ENCODE measurements at places on chromosomes 4 and X.
A peak's percentile ranks its signal among the peaks of the same experiment; 100 is the strongest.

DNA sequence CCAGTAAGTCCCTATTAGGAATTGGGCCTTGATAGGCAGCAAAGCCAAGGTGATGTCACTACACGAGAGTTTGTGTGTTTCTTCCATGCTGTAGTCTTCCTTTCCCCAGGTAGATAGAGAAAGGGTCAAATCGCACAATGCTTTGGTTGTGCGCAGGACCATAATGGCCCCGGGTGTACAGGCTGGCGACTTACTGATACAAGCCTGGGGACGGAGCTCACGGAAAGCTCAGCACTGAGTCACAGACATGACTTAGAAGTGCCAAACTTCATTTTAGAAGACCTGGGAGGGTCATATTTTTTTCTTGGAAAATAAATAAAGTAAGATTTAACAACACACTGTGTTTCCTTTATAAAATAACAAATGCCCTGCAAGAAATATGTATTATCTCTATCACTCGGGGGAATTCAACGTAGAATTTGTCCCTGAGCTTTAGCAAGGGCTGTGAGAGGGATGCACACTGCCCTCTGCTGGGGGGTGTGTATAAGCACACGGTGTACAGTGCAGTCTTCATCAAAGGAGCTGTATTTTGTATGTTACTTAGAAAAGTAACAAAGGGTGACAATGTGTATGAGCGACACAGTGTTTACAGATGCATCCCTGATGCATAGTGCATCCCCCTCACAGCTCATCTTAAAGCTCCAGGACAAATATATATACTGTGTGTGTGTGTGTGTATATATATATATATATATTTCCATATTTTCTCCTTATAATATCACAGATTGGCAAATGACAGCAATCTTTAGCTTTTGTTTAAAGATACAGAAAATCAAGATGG, 254.5 kb upstream of the VEGFC start:
- DNase-seq = peak; percentile 27

DNA sequence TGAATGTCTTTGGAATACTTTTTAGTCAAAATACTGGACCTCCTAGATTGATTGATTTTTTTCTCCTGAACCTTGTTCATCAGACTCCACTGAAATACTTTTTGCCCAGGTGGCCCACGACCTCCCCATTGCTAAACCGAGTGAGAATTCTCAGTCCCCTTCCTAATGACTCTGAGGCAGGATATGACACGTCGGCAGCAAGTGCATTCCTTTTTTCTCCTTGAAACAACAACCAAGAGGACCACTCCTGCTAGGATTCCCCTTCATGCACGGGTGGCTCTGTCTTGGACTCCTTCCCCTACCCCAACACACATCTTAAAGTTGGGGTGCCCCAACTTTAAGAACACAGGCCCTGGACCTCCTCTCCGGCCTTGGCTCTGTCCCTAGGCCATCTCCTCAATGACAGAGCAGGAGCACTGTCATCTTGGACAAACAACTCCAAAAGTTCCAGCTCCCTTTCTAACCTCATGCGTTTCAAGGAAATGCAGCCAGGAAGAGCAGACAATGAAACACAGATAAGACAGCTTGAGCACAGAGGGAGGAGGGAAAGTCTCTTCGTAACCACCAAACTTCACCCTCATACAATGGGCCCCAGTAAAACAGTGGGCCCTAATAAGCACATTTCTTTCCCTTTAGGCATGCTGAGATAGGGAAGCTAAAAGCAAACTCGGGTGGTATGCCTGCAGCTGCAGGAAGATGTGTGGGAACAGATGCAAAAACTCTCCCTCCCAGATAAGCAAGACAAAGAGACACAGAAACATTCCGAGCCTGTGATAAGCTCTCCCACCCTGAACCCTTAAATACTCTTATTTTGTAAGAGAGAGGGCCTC, 33.9 kb downstream of the ZBTB49 start:
- DNase-seq = no peak

DNA sequence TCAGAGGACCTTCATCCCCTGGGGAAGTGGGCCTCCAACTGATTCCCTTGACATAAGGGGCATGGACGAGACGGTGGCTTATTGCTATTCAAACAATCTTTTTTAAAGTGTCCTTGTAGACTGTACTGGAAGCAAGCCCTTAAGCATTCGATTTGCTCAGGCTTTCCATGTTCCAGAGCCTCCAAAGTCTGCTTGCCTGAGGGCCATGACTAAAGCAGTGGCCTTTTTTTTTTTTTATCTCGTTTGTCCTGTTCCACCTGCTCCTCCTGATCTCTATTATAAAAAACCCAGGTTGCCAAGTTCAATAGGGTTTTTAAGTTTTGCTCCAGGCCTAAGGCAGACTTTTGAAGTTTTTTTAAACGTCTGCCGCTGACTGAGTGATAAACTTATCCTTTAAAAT, 103.7 kb upstream of the AADAT start:
- DNase-seq = no peak

DNA sequence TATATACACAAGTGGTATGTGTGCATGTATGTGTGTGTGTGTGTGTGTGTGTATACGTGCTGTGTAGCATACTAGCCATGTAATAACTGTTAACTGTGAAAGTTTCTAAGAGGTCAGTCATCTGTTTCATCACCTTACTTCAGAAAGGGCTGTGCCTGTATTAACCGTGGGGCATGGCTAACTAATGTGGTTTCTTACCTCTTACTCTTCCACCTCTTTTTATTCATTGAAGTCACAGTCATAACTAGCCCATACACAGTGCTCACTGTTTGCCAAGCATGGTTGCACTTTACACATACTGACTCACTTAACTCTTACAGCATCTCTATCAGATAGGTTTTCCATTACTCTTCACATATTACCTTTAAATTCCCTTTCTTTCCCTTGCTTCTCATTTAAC, 23.7 kb upstream of the LRAT start:
- no peak for DNase-seq

DNA sequence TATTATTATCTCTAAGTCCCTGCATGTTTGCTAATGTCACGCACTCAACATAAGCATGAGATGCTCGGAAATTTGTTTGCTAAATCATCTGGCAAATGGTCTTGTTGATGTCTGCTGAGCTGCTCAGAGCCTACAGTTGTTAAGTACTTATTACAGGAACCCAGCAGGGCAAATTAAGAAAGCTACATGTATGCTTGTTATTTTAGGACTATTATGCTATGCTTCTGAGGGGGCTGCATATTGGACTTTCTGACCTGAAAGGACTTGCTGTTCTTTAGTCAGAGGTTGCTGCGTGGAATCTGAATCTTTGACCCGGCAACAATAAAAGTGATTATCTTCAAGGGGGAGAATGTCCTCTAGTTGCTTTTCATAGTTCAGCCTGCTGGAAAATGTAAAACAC, 36.3 kb upstream of the TENM3 start:
- DNase-seq = no peak

DNA sequence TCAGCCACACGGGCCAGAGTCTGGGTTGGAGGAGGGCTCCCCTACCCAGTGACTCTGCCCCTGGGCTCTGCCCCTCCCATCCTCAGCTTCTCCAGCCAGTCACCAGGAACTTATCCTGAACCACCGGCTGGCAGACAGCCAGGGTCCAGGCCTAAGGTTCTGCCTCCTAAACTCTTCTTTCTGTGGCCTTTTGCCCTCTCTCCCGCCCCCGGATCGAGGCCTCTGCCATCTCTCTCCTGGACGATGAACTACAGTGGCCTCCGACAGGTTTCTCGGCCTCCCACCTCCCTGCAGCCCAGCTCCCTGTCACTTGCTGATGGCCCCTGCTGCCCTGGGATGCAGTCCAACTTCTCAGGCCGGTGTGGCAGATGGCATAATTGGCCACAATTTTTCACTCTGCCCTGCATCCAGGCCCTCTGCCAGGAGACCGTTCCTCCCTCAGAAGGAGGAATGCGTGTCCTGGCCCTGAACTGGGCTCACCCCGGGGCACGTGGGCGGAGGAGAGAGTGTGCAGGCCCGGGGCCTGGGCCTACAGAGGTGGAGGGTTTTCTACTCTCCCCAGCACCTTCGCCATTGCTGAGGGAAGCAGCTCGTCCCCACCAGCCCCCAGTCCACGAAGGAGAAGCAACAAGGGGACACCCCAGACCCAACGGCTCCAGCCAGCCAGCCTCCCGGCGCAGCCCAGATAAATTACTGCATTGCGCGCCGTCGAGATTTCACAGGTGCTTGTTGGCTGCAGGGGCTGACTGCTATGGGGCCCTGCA, 81.9 kb upstream of the LRPAP1 start:
- DNase-seq = no peak

DNA sequence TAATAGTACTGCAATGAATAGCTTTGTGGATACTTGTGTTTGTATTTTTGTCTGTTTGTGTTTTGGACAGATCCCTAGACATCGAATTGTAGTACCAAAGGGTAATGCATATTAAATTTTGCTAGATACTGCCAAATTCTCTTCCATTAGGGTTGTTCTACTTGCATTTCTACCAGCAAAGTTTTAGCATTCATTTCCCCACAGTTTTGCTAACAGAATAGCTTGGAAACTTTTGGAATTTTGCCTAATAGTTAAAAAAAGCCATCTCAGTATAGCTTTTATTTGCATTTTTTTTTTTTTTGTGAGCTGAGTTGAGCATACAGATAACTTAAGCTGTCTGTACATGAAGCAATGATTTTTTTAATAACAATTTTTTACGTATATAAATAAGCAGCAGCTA, 1084.9 kb downstream of the ADGRL3 start:
- DNase-seq = no peak

GRCh38 chrX:102650903-102651241, 411 bp upstream of the GPRASP1 start:
- no peak for DNase-seq

GRCh38 chr4:124943145-124943889, 230.8 kb upstream of the ANKRD50 start:
- no peak for DNase-seq

DNA sequence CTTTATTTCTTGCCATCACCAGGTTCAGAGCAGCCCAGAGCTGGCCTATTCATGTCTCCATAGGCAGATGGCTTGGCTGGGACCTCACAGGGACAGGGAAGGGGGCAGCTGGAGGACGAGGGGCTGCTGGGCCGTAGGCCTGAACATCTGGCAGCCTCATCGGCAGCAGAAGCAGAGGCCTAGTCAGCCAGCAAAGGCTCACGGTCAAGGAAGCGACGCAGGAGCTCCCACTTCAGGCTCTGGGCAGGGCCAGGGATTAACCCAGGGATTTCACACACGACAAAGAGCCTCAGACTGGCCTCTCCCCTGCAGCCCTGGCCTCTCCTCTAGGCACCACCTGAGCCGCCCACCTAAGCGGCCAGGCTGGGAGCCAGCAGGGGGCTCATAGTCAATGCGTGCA, 46.0 kb upstream of the MAN2B2 start:
- no peak for DNase-seq

GRCh38 chr4:25028851-25029250, 1.9 kb downstream of the LGI2 start:
- no peak for DNase-seq

DNA sequence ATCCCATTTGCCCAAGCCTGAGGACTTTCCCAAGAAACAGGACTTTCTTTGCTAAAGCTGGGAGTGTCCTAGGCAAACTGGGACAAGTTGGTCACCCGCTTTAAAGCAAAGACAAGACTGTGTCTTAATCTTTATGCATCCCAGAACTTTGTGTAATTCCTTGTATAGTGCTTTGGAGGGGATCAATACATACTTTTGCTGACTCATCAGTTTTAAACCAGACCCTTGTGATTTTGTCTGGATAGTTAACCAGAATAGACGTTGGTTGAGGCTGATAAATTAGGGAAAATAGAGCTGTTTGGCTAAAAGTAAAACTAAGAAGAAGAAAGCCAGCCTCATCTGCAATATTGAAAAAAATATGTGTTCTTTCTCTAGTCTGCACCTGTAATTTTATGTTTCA, 82.8 kb downstream of the IL1RAPL1 start:
- DNase-seq = no peak

GRCh38 chr4:129327637-129328036, 231.7 kb downstream of the C4orf33 start:
- DNase-seq = no peak

- DNase-seq = no peak
These were observed at the start of gene ITIH6 for GRCh38 chrX:54798137-54798536. TSS of gene ITIH6 (minus strand) at chrX:54798255. CDS start at chrX:54798210, 45 bp downstream.

GRCh38 chr4:3046162-3046561, 28.2 kb downstream of the HTT-AS start:
- no peak for DNase-seq

DNA sequence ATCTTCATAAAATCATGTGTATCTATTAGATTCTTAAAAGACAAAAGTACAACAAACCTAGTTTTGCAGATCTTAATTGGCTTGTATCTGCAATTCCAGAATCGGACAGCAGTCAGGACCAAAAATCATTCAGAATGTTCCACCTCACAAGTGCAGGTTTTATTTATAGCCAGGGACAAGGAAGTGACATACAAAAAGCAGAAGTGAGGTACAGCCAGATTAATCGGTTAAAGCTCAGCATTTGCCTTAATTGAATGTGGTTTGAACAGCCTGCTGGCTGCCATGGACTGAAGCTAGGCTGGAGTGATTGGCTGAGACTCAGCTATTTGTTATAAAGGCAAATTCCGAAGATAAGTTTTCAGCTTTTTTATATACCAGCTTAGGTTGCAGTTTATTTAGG, 932.6 kb downstream of the C4orf33 start:
- no peak for DNase-seq

DNA sequence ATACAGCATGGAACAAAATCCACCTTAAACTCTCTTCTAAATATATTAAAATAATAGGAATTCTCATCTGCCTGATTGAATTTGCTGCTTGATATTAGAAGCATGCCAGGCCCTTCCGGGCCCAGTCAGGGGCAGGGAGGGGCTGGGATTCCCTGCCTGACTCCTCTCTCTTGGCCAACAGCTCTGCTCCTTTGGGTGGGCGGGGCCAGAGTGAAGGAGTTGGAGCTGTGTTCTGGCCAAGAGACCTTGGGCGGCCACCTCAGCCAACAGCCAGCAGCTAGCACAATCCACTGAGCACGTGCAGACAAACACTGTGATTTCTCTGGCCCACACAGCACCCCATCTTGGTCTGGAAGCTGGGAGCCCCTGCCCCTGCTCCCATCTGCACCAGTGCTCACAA, 140.3 kb downstream of the PJA1 start:
- DNase-seq = no peak

DNA sequence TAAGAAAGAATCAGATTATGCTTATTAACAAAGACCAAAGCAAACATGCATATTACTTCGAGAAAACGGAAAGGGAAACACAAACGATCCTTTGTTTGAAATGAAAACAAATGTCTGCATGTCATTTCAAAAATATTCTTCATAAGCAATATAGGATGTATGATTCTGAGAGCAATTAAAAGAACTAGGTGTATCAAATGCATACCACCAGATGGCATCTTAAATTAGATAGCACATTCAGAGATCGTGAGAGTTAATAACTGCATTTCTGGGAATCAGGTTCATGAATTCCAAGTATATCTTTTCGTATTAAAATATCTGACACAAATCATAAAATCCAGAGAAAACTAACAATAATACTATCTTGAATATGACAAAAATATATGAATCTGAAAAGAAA, 159.5 kb downstream of the PPP3CA start:
- no peak for DNase-seq
